AG09319 (cell line): ENCODE measurements at places on chromosomes 3 and 15.

GRCh38 chr3:134761213-134761612 is 33.8 kb upstream of the EPHB1 start:
- no peak for DNase-seq

GRCh38 chr15:72836676-72837330 is 53.2 kb upstream of the ADPGK start:
- no peak for DNase-seq

GRCh38 chr3:107525644-107526305 is 3.0 kb downstream of the BBX start:
- no peak for DNase-seq

GRCh38 chr15:59158701-59159034 is 48.0 kb upstream of the LDHAL6B start:
- DNase-seq, result no peak

DNA sequence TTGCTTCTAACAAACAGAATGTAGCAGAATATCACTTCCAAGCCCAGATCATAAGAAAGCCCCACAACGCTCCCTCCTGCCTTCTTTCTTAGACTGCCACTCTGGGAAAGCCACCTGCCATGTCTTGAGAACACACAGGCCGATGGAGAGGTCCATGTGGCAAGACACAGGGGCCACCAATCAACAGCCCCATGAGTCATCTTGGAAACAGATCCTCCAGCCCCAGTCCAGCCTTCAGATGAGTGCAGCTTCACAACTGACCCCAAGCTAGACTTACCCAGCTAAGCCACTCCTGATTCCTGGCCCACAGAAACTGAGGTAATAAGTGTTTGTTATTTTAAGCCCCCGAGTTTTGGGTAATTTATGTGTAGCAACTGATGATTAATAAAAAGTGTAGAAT is 39.7 kb downstream of the PTH1R start:
- DNase-seq, result no peak

GRCh38 chr15:41993472-41994170 is 21.3 kb upstream of the EHD4 start:
- no peak for DNase-seq

DNA sequence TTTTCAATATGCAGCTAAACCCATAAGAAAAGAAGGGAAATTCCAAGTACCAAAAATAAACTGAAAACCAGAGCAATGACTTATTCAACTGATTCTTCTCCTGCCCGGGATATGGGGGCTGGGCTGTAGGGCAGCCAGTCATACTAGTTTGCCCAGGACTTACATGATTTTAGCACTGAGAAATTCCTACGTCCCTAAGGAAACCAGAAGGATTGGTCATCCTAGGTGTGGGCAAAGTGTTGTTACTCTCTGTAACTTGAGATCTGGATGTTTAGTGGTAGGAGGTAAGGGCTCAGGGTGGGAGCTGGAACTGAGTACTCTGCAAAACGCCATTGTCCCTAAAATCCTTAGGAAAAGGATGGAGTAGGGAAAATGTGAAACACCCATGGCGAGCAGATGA is 1.2 kb upstream of the DAZL start:
- no peak for DNase-seq

DNA sequence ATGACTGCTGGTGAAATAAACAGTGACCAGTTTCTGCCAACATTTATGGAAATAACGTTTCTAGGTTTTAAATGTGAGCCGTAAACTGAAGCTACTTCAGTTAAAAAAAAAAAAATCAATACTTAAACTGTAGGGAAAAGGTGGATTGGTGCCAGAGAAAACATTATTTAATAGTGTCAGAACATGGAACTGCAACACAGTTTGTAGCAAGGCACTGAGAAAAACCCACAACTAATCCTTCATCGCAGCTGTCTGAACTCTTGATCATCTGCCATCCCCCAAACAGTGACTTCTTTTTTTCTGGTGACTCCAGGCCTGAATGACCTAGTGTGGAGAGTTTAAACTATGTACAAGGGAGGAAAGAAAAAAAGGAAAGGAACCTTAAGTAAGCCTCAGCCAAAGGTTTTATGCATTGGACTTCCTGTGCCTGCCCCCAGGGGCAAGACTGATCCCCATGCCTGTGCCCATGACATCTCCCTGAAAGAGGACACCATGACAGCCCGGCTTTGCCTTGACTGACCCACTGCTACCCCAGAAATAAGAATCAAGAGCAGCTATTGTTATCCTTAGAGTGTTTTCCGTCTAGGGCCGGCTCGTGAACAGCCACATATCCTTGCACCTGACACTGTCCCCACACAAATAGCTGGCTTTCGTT is 33.1 kb downstream of the CRTAP start:
- DNase-seq, result no peak

DNA sequence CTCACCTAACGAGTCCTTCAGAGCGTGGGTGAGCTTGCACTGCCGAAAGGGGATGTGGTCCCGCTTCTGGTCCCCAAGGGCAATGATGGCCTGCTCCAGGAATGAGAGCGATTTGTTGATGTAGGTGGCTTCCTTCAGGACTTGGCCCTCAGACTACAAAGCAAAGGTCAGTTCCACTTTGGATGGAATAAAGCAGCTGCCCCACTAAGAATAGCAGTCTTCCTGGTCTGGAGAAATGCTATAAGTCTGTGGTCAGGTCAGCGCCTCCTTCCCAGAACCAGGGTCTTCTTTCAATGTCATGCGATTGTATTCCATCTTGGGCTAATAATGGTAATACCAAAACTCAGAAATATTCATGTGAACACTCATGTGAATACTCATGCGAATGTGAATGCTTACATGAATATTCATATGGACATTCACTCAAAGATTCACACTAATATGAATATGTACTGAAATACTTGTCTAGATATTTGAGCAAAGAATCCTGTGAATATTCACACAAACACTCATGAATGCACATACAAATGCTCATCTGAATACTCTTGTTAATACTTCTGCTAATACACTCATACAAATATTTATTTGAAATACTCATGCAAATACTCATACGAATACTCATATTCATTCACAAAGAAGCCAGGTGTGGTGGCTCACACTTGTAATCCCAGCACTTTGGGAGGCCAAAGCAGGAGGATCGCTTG is 16.7 kb downstream of the KIF9 start:
- no peak for DNase-seq
